ENCODE measurements at places on chromosomes 7 and 10. TPM values are rescaled to one million over a fixed set of nuclear protein-coding genes. Genes with fewer than 3 reads are reported as not detected.

Gene GPER1
- 2.8 TPM for total RNA-seq

Gene WDR86
- total RNA-seq: 2.0 TPM

Gene HOXA4
- total RNA-seq: 1.3 TPM

Gene NCOA4
- 176 TPM for total RNA-seq

Gene CC2D2B
- total RNA-seq: not detected

- DNase-seq: no peak
Measured at GRCh38 chr7:151352512-151352911, 10.9 kb downstream of the NUB1 start.

- DNase-seq: no peak
Measured at GRCh38 chr7:141431140-141431479, 120.1 kb upstream of the AGK start.

Gene RASSF4
- total RNA-seq: 11.0 TPM

Gene AUTS2
- 41.1 TPM for total RNA-seq

Gene CFAP70
- 1.7 TPM for total RNA-seq

- DNase-seq: no peak
Measured at GRCh38 chr10:75672842-75673241, 241.4 kb downstream of the LRMDA start.

DNA sequence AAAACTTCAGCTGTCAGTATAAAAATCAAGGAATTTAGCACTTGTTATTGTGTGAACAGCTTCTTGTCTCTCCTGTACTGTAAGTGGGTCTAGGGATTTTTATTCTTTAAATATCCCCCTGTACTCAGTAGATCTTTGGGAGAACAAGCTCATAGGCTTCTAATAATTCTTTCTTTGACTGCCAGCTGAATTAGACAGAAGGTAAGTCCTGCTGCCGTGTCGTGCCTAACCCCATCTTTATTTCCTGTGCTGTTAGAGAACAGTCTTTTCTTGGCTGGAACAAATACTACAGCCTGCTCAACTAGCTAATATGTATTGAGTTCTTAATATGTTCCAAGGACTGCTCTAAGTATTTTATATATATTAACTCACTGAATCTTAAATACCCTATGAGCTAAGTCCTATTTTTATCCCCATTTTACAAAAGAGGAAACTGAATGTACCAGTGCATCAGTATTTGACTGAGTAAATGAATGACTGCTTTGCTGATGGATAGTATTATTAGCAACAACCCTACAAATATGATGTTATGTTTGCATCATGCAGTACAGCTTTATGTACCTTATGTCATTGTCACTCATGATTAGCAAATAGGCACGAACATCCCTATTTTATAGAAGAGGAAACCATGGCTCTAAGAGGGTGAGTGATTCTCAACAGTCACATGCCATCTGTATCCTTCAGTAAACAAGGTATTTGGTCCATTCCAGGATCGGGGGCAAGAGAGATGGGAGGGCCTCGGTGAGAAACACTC lies 5.5 kb upstream of the DUSP5 start:
- DNase-seq: no peak

- DNase-seq: no peak
Measured at GRCh38 chr7:45084336-45084735, 4.4 kb downstream of the NACAD start.

DNA sequence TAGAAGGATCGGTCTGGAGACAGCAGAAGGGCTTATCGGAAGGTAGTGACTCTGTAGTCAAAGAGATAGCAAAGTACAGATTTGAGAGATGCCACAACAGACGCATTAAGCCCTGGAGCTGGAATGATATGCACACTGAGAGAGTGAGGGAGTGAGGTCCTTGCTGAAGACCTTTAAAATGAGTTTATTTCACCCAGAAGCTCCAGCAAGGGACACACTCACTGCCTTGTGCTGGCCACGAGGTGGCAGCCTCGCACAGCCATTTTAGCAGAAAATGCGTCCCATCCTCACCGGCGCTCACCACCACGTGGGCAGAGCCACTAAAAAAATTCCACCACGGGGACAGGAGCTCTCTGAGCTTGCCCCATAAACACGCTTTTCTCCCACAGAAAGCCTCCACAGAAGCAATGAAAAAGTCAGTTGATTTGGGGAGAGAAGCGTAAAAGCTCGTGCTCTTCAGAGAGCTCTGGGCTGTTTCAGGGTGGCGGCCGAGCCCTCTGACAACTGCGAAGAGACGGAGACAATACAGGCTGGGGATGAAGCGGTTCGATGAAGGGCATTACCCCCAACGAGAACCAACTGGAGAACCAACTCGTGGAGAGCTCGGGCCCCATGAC lies 163.0 kb upstream of the KLF14 start:
- peak; percentile 93 for DNase-seq

Gene CTAGE8
- total RNA-seq: 3.1 TPM
